Activated naive CD4-positive, alpha-beta T cell (primary cell): ENCODE measurements at places on chromosomes 5 and 9.

GRCh38 chr9:129446828-129447550 is 173.9 kb downstream of the C9orf50 start:
- no peak for DNase-seq

- no peak for DNase-seq
These were observed 34.2 kb upstream of the MYOT start for GRCh38 chr5:137833463-137833862.

DNA sequence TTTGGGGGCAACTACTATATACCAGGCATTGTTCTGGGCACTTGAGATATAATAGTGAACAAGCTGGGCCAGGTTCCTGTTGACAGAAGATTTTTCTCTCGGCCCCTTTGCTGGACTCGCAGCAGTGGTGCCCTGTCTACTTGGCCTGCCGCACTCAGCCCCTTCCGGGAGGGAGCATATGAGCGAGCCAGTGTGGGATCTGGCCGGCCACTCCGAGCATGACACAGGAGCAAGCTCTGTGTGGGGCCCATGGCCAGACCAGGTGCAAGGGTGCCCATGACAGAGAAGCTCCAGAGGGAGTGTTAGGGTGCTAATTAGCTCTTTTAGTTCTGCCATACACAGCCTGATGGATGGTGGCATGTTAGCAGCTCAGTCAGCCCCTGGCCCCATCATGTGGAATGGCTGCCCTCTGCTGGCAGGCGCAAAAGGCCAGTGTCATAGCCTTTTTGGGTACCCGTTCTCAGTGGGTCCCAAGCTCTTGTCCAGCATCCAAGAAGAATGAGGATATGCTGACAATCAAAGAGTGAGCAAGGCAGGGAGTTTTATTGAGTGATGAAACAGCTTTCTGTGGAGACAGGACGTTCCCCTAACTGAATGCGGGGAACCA is 9.3 kb upstream of the KIF4B start:
- no peak for DNase-seq

DNA sequence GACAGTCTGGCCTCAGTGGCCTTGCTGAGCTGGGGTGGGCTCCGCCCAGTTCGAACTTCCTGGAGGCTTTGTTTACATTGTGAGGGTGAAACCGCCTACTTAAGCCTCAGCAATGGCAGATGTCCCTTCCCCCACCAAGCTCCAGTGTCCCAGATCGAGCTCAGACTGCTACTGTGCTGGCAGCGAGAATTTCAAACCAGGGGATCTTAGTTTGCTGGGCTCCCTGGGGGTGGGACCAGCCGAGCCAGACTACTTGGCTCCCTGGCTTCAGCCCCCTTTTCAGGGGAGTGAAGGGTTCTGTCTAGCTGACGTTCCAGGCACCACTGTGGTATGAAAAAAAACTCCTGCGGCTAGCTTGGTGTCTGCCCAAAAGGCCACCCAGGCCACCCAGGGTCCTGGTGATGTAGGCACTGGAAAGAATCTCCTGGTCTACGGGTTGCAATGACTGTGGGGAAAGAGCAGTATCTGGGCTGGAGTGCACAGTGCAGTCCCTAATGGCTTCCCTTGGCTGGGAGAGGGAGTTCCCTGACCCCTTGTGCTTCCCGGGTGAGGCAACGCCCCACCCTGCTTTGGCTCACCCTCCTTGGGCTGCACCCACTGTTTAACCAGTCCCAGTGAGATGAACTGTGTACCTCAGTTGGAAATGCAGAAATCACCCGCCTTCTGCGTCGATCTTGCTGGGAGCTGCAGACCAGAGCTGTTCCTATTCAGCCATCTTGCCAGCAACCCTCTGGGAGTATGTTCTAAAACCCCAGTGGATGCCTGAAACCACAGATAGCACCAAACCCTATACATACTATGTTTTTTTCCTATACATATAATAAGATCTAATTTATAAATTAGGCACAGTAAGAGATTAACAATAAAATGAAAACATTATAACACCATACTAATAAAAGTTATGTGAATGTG is 95.5 kb downstream of the TMEM161B start:
- DNase-seq, result no peak

- DNase-seq, result no peak
These were observed 151.0 kb upstream of the RFX3 start for GRCh38 chr9:3676766-3677165.

- DNase-seq, result no peak
These were observed 53.2 kb downstream of the NDST1 start for GRCh38 chr5:150561192-150561512.

- no peak for DNase-seq
These were observed 357.2 kb downstream of the ZSWIM6 start for GRCh38 chr5:61689153-61689846.

DNA sequence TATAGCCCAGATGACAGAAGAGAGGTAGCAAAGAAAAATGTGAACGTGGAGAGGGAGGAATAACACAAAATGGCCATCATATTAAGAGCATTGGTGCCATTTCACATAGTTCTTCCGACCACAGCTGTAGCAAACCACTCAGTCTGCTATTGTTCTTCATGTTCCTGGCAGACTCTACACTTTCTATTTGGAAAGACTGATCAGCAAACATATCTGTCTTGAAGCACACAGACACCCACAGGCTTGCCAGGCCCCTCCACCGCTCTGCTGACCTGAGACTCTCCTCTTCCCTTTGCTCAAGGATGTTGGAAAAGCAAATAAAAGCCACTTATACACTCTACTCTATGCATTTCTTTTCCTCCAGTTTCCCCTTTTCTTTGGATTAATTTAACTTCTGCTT is 298.0 kb downstream of the FBXL7 start:
- DNase-seq, result no peak

DNA sequence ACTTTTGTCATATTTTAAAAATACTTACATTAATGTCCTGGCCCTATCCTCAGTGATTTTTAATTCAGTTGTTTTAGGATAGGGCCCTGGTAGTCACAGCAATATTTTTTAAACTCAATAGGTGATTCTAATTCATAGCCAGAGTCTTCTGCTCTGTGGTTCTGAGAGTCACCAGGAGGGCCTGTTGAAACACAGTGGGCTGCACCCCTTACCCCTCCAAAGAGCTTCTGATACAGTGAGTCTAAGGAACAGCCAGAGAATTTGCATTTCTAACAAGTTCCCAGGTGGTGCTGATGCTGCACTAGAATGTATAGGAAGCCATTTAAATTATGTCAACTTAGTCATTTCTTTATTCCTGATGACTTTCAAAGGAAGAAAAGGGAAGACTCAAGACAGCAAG is 458.3 kb upstream of the ARRDC3 start:
- no peak for DNase-seq

DNA sequence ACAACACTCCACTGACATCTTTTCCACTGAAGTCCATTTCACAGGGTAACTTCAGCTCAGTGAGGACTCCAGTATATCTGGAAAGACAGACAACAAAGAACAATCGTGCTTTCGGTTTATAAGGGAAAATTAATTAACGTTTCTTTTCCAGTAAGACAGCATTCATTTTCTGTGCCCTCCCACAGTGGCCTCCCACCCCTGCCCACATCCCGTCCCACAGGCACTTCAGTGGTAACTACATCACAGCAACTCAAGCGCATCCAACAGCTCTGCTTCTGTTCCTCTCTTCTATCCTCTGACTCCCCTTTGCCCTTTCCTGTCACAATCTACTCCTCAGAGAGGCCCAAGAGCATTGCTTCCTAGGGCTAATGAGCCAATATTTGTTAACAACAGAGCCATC is 40.3 kb downstream of the GLDC start:
- DNase-seq, result no peak

- DNase-seq, result no peak
These were observed 37.6 kb upstream of the EIF4EBP3 start for GRCh38 chr5:140509898-140510297.

DNA sequence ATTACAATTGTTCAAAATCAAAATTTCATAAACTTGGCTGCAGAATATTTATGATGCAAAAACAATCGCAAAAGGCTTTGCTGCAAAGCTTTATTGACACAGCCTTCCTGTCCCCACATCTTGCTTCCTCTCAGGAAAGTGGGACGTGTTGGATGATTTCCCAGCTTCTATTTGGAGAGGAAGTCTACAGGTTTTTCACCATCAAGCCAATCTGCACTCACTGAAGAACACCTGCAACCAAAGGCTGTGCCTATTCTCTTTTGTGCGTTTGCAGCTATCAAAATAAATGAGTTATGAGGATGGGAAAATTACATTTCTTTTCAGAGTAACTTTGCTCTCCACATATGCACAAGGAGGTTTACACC is 214.4 kb downstream of the PLK2 start:
- DNase-seq, result no peak

DNA sequence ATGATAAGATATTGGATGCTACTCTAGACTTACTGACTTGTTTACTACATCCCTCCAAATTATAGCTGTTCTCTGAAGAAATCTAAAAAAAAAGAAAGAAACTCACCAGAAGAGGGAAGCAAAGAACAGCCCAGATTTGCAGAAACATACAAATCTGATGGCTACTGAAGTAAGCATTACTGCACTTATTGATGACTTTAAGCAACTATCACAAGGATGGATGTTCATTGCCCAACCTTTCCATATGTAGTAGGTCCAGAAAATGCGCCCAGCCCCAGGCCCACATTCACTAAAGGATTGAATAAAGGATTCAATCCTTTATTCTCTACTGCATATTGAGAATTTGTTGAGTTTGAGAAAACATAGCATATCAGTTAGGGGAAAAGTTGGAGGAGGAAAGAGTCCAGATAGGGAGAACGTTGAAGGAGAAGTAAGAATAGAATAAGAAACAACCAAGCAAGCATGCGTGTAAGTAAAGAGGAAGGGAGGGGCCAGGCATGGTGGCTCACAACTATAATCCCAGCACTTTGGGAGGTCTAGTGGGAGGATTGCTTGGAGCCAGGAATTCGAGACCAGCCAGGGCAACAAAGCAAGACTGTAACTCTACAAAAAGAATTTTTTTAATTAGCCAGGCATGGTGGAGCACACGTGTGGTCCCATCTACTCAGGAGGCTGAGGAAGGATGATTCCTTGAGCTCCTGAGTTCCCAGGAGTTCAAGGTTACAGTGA is 33.8 kb upstream of the DTWD2 start:
- DNase-seq, result no peak

DNA sequence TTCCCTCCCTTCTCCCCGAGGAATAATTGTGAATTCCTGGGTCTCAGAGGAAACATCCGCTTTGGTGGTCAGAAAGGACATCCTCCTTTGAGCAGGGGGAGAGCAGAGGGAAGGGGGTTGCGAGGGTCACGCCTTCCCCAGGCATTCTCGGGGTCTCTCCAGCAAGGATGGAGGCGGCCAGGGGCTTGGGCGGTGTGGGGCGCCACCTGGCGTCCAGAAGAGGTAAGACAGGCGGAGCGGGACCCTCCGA is 129.1 kb downstream of the KCNIP1 start:
- peak; percentile 10 for DNase-seq

- DNase-seq, result no peak
These were observed 6.1 kb downstream of the REEP2 start for GRCh38 chr5:138444774-138445546.

- no peak for DNase-seq
These were observed 745 bp upstream of the CLTA start for GRCh38 chr9:36189976-36190375.

- DNase-seq, result no peak
These were observed 514.7 kb downstream of the MTRR start for GRCh38 chr5:8383616-8384015.

DNA sequence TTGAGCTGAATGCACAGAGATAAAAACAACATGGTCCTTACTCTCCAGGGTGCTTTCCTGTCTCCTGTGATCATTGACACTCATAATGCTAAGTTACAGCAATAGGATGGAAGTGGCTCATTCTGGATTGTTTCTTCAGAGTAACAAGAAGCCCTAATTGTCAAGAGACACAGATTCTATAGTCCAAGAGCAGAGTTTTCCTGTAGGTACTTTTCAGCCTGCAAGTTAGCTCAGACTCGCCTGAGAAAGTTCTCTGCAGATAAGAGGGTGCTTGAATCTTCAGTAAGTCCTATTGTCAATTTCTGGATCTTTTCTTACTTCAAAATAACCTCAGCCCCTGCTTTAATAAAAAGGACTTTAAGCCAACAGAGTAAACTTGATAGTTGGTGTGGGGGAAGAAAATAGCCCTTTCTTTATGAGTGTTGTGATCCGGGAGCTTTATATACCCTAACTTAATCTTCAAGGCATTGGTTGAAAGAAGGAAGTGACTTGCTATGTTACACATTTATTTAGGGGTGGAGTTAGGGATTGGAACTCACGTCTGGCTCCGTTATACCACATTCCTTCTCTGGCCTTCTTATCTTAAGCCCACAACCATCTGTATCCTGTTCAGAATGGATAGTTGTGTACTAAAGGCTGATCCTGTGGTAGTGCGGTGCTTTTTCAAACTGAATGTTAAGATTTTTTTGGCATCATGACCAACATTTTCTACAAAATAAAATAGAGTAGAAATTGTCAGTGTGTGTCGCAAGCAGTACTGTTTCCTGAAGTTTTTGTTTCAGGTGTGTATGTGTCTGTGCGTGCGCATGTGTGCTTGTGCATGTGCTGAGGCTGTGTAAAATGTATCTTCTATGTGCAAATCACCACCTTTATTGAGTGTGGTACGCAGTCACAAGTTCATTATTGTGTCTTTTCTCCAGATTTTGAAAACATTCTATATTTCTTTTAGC is 173.9 kb downstream of the WDR70 start:
- no peak for DNase-seq

DNA sequence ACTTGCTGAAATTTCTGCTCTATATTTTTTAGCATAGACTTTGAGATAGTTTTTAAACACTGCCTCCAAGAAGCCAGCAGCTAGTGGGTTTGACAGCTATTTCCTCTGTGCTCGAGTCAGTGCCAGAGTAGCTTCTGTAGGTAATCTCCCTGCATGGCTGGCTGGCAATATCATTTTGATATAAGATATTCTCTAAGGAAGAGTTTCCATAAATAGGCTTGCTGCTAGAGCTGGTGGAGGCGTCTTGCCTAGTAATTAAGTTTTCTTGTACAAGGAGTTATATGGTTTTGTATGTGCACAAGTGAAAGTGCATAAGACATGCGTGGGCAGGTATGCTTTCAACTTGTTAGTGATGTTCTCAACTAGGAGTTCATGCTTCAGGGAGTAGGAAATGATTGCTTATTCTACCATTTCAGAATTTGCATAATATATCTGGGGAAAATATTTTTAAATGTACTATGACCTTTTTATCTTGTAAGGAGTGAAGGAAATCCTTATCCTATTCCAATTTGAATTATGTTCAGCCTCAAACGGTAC is 74.1 kb upstream of the CCL21 start:
- DNase-seq, result no peak

DNA sequence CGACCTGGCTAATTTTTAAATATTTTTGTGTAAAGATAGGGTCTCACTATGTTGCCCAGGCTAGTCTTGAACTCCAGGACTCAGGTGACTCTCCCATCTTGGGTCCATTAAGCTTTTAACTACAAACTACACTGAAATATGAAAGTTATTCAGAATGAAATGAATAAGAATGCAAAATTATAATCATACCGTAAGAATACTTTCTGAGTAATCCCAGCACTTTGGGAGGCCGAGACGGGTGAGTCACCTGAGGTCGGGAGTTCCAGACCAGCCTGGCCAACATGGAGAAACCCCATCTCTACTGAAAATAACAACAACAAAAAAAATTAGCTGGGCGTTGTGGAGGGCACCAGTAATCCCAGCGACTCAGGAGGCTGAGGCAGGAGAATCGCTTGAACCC is 1.1 kb upstream of the ORM1 start:
- no peak for DNase-seq
